ENCODE measurements at places on chromosomes 2 and 18.

DNA sequence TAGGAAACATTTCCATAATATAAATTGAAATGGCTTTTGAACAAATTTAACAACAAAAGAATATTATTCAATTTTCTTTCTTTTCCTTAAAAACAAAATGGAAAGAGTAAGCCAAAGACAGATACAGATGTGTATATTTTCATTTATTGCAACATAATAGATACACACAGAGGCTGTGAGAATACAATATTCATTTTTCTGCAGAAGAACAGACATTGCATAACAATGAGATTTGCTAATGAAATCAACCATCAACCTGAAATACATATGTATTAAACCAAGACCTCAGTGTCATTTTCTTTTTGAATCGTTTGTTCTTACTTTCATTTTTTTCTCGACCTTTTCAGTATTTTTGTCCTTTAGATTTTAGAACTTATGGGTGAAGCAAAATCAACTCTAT lies 95.1 kb downstream of the BAZ2B start:
- no peak for DNase-seq

DNA sequence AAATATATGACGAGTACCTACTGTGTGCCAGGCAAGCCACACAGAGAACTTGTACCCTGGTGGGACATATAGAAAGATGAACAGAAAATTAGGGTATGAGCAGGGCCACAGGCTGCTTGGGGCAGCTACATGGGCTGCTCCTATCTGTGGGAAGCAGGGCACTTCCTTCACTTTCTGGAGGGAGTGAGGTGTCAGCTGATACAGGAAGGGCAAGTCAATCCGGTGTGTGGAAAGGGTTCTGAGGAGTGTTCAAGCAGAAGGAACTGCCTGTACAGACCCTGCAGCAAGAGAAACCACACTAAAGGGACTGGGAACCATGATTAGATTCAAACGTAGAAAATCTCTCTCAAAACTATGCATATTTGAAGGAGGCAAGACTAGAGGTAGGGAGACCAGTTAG lies 58.6 kb upstream of the BCL11A start:
- DNase-seq, result no peak

- no peak for DNase-seq
These were observed 110.4 kb downstream of the FMNL2 start for GRCh38 chr2:152445375-152445774.

DNA sequence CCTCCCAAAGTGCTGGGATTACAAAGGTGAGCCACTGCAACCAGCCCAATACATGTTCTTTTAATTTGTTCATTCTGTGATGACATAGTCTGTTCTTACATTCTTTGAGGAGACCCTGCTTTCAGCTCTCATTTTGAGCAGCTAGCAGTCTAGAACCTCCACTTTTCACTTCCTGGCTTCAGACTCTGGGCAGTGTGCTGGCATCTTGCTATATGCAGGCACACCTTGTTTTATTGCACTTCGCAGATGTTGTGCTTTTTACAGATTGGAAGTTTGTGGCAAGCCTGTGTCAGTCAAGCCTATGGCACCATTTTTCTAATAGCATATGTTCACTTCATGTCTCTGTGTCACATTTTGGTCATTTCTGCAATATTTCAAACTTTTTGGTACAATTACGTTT lies 72.4 kb downstream of the PRKCE start:
- DNase-seq, result no peak

- DNase-seq, result no peak
These were observed 138.9 kb upstream of the APCDD1 start for GRCh38 chr18:10315522-10315921.

DNA sequence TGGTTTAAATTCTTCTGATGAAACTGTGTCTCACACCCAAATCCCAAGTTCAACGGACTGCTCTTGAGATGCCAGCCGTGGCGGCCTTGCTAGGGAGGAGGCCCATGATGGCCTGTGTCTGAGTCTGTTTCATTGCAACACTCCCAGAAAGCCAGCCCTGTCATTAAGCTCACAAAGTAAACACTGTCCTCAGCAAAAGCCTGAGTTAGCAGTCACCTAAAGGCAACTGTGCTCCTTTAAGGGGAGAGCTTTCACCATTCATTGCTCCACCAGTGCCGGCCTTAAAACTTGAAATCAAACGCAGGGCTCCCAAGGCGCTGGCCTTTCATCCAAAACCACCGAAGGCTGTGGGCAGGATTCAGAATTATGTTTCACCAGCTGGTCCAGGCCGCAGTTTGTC lies 42.5 kb upstream of the PPP1CB start:
- DNase-seq, result no peak

DNA sequence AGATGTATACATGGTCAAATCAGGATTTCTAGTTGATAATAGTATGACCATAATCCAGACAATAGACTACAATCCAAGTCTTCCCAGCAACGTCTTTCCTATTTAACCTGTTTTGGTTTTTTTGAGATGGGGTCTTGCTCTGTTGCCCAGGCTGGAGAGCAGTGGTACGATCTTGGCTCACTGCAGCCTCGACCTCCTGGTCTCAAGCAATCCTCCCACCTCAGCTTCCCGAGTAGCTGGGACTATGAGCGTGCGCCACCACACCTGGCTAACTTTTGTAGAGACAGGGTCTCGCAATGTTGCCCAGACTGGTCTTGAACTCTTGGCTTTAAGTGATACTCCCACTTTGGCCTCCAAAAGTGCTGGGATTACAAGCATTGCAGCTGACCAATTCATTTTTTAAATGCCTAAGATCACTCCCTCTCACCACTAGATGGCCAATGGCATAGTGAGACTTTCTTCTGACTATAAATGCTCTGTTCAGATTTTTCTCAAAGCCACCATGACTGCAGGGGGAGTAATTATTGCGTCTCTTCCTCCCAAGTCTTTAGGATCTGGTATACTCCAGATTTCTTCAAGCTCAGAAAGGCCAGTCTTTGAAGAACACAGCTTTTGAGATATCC lies 47.6 kb downstream of the HNRNPLL start:
- DNase-seq, result no peak

GRCh38 chr2:36650031-36650829 lies 46.3 kb upstream of the VIT start:
- no peak for DNase-seq

DNA sequence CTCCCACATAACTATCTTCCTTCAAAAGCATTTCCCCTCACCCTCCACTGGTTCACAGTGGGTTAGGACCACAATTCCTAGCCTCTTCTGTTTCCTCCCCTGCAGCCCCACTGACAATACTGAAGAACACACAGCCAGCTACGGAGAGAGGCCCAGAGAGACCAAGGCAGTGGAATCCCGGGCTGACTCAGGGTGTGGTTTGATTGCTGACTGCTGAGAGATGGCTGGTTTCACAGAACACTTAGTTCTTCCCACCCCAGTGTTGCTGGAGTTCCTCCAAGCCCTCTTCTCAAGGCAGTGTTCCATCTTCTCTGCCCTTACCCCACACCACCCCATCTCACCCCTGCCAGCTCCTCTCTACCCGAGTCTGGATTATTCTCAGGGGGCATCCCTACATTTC lies 43.3 kb upstream of the ZFP36L2 start:
- no peak for DNase-seq
